ENCODE measurements at places on chromosomes 4 and X.
A peak's percentile ranks its signal among the peaks of the same experiment; 100 is the strongest.

GRCh38 chrX:72621625-72622485 is 49.2 kb upstream of the HDAC8 start:
- DNase-seq: peak; percentile 38

DNA sequence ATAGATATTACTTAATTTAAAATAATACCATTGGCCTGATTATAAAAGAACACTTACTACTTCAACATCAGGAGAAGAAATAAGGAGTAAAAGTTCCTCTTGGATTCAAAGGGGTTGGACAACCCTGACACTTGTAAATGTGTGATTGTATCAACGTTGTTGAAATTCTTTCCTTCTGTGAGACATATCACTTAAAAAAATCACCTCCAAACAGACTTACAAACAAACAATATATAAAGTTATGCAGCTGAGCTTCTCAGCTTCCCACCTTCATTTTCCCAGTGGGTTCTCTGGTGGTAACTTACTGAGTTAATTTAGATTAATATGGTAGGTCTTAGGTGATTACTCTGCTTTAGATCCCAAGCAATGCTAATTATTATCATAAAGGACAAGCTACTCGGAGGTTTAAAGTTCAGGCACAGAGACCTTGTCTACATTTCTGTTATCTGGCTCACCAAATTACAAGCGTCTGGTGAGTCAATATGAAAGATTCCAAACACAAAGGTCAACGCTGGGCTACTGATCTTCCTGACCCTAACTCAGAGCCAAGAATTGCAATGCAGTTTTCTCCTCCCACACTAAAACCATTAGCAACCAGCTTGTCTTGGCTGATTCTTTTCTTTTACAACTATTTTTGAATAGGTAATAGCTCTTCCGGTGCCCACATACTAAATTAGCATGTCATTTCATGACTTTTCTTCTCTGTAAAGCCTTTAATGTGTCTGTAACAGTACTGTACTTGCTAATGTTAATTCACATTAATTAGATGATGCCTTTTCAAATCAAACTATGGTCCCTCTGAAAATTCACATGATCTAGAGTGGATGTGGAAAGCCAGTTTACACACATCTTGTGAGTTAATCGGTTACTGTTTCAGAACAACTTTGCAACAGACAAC is 157.6 kb downstream of the RASL11B start:
- peak; percentile 91 for DNase-seq

GRCh38 chr4:1502976-1503375 is 96.7 kb upstream of the NKX1-1 start:
- no peak for DNase-seq

DNA sequence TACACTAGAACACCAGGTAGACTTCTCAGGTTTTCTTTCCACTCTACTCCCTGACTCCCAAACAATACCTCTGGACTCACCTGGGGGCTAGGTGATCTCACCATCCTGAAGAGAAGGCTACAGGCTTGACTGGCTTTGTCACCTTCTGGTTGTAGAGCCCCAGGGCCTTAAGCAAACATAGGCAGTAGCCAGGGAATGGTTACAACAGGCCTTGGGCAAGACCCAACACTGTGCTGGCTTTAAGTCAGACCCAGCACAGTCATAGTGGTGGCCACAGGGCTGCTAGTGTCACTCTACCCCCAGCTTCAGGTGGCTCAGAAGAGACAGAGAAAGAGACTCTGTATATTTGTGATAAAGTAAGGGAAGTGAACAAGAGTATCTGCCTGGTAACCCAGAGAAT is 118.1 kb upstream of the EMCN start:
- DNase-seq: no peak

- DNase-seq: peak; percentile 50
These were observed 137.8 kb upstream of the SLC4A4 start for GRCh38 chr4:71201057-71201456.

DNA sequence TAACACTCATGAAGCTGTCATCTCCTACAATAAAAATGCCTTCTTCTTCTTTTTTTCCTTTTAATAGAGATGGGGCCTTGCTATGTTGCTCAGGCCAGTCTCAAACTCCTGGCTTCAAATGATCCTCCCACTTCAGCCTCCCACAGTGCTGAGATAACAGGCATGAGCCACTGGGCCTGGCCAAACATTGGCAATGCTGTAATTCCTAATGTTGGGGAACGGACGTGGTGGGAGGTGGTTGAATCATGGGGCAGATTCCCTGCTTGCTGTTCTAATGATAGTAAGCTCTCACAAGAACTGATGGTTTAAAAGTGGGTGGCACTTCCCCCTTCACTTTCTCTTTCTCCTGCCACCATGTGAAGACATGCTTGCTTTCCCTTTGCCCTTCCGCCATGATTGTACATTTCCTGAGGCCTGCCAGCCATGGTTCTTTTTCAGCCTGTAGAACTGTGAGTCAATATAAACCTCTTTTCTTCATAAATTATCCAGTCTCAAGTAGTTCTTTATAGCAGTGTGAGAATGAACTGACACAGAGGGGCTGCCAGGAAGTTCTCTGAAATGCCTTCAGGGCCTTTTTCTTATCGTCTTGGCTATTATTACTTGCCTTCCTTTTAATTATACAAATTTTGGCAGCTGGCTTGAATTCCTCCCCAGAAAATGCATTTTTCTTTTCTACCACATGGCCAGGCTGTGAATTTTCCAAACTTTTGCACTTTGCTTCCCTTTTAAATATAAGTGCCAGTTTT is 93.0 kb downstream of the CENPC start:
- DNase-seq: peak; percentile 51

- DNase-seq: no peak
These were observed 135.2 kb upstream of the HPGD start for GRCh38 chr4:174657472-174657871.

DNA sequence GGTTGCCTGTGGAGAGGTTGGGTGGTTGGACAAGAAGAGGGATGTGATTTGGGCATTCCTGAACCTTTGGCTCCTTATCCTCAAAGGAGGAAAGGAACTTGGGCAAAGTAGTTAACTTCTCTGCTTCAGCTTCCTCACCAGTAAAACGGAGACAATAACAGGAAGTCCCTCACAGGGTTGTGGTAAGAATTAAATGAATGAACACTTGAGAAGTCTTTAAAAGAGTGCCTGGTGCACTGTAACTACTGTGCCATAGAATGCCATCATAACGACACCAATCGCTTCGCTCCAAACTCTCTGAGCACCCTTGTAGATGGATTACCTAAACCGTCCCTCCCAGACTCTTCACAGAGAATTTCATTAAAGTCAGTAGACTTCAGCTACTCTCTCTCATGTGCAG is 10.5 kb downstream of the ZCCHC18 start:
- no peak for DNase-seq

GRCh38 chr4:140653718-140654494 is 85.1 kb upstream of the UCP1 start:
- DNase-seq: peak; percentile 80

DNA sequence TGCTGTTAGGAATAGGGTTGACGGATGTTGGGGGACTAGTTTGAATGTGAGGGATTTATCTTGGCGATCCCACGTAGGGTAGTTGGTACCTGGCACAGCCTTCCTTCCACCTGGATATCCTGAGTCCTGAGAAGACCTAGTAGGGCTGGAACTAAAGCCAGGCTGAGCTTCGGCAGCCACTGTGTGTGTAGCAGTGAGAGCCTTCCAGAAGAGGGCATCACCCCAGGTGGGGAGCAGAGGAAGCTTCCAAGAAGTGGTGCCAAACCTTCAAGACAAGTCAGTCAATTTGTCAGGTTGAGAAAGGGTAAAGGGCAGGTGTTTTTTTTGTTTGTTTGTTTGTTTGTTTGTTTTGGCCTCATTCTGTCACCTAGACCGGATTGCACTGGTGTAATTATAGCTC is 1.2 kb upstream of the FGFBP2 start:
- DNase-seq: no peak

DNA sequence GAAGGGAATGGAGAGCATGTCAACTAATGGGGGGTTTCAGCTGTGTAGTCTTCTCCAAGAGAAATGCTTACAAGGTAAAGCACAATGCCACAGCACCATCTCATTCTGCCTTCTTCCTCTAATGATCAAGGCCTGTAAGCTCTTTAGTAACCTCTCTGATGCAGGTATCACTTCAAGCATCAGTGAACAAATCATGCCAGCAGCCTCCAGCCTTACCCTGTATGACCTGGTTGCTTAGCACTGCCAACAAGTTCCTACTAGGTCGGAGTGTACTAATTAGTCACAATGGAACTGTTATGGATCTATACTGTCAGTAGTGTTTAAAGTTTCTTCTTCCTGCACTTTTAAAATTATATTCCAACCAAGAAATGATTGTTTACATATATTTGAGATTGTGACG is 197.7 kb downstream of the GRID2 start:
- no peak for DNase-seq

- no peak for DNase-seq
These were observed 40.0 kb upstream of the CASK start for GRCh38 chrX:41963348-41963747.

DNA sequence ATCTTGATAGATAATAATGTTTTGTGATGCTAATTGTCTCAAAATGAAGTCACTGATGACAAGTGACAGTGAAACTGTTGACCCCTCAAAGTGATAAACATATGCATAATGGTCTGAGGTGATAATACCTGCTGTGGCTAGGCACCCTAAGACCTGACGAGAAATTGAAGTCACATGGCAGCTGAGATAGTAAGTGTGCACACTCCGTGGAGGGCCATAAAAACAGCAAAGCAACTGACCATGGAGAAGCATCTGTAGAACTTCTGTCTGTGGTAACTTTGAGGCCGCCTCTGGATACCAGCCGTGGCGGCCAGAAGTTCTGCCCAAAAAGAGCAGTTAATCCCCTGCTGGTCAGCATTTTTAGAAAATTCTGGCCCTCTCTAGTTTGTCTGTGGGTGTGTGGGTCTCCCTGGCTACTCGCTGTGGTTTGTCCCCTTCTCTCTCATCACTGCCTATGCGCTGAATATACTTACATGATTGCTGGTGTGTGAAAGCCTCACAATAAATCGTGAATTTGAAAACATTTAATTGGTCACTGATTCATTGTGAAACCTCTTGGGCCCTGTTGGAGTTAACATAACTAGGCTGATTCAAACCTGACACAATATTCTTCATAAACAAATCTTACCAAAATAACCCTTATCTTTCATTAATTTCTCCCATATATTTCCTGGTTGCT is 50.6 kb downstream of the CCDC149 start:
- DNase-seq: no peak

DNA sequence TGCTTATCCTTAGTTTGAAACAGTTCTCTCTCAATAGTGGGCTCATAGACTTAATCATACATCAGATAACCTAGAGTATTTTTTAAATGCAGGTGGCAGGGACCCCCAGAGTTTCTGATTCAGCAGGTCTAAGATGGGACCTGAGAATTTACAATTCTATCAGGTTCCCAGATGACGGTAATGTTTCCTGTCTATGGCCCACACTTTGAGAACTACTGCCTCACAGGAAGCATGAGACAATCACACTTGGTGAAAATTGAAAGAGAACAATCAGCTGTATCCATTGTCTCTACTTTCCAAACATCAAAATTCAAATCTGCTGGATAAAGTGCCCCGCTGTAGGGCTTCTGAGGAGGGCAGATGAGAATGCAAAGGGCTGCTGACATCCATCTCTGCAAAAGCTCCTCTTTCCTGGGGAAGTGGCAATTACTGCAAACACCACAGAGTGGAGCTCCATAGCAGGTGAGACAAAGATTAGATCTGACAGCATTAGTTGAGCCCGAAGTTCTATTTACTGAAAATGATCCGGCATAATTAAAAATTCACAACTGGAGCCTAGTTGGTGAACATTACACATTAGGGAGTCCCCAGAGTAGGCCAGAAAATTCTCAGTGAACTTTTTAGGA is 187.8 kb upstream of the MBNL3 start:
- DNase-seq: no peak

- DNase-seq: no peak
These were observed 473.1 kb upstream of the ATOH1 start for GRCh38 chr4:93355411-93355810.

GRCh38 chrX:72028701-72029470 is 102.8 kb downstream of the RTL5 start:
- no peak for DNase-seq

- DNase-seq: no peak
These were observed 407.7 kb downstream of the ARAP2 start for GRCh38 chr4:35836596-35836995.

- DNase-seq: no peak
These were observed 59.0 kb downstream of the SEL1L3 start for GRCh38 chr4:25803720-25804225.

- DNase-seq: no peak
These were observed 172.2 kb upstream of the ARHGAP24 start for GRCh38 chr4:85302756-85303155.

GRCh38 chrX:155027509-155028066 is 944 bp downstream of the FUNDC2 start:
- DNase-seq: peak; percentile 81

- peak; percentile 37 for DNase-seq
These were observed 139.2 kb downstream of the HDX start for GRCh38 chrX:84363051-84363450.

- DNase-seq: peak; percentile 81
These were observed 79.4 kb downstream of the ABLIM2 start for GRCh38 chr4:8079031-8079885.

DNA sequence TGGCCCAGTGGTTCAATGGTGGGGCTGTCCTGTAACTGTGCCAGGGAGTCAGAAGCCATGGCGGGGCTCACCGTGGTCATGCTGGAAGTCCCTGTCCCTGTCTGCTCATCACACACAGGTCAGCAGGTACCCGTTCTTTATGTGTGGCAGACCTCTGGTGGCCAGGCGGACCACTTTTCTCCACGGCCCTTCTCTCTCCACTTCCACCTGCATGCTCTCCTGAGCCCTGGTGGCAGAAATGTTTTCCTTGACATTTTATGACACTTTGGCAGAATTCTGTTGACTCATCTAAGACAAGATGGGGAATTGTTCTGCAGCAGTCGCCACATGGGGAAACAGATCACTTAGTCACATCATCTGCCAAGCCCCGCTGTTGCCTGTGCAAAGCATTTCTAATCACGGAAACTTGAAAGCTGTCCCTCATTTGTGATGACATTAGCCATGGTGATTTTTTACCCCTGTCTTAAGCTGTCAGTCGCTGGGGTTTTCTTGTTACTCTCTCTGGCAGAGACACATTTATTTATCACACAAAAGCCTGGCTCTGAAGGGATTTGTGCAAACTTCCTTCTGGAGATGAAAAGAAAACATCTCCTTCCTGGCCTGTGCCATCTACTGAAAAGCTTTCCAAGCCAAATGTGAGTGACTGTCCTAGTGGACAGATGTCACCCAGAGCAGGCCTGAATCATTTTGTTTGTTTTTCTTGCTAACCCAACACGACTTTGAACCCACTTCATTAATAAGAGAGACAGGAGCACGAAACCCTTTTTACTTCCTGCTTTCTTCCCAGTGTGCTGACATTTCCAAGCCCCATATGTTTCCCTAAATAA is 38.8 kb upstream of the STIM2 start:
- DNase-seq: no peak

- DNase-seq: no peak
These were observed 88.8 kb upstream of the HPRT1 start for GRCh38 chrX:134371133-134371532.

- DNase-seq: peak; percentile 72
These were observed 258.3 kb upstream of the GABRA2 start for GRCh38 chr4:46648088-46648744.

DNA sequence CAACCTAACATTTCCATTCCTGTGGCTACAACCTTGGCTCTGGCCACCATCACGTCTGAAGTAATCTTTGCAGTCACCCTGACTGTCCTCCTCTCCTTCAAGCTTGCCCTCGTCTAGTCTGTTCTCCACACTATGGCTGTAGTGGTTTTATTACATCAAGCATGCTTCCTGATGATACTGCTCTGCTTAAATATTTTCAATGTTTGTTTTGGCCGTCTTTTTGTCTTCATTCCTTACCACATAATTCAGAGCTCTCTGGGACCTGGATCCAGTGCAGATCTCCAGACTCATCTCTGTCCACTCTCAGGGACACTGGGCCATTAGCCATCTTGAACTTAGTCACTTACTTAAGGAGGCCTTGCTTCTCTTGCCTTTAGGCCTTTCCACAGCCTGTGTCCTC is 27.7 kb upstream of the FREM3 start:
- DNase-seq: no peak
